ENCODE measurements at places on chromosomes 11 and 22.
A peak's percentile ranks its signal among the peaks of the same experiment; 100 is the strongest.

DNA sequence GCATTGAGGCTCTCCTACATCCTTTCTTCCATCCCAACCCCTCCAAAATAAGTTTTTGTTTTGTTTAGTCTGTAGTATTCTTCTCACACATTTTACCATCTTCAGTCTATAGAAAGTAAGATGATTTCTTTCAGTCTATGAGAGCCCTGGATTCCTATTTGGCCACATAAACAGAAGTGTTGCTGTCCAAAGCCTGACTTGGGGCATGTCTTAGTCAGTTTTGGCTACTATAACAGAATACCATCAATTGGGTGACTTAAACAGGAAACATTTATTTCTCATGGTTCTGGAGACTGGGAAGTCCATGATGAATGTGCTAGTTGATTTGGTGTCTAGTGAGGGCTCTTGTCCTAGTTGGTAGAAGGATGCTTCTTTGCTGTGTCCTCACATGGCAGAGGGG lies 146.8 kb upstream of the DDI1 start:
- no peak for DNase-seq

GRCh38 chr11:70572974-70573260 lies 174.6 kb downstream of the CTTN start:
- no peak for DNase-seq

DNA sequence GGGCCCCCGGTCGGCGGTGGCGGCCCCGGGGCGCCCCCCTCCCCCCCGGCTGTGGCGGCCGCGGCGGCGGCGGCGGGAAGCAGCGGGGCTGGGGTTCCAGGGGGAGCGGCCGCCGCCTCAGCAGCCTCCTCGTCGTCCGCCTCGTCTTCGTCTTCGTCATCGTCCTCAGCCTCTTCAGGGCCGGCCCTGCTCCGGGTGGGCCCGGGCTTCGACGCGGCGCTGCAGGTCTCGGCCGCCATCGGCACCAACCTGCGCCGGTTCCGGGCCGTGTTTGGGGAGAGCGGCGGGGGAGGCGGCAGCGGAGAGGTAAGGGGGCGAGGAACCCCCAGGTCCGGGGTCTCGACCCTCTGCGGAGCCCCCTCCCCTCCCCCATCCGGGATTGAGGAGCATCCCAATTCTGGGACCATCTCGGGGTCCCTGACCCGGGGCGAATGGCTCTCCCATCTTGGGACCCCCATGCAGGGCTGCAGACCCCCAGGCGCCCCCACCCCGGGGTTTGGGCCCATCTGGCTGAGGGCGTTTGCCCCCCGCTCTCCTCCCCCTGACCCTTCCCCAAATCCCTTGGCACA lies 431 bp downstream of the KMT2A start:
- peak; percentile 81 for DNase-seq

- DNase-seq, result no peak
These were observed 5.1 kb downstream of the FLRT1 start for GRCh38 chr11:64040684-64041322.

GRCh38 chr11:208181-208916 lies 841 bp downstream of the RIC8A start:
- peak; percentile 89 for DNase-seq

DNA sequence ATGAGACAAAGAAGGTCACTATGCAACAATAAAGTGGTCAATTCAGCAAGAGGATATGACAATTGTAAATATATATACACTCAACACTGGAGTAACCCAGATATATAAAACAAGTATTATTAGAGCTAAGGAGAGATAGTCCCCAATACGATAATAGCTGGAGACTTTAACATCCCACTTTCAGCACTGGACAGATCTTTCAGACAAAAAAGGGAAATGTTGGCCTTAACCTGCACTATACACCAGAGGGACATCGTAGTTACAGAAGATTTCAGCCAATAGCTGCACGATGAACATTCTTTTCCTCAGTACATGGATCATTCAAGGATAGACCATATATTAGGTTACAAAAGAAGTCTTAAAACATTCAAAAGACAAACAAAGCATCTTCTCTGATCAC lies 29.9 kb downstream of the PIWIL3 start:
- DNase-seq, result no peak

DNA sequence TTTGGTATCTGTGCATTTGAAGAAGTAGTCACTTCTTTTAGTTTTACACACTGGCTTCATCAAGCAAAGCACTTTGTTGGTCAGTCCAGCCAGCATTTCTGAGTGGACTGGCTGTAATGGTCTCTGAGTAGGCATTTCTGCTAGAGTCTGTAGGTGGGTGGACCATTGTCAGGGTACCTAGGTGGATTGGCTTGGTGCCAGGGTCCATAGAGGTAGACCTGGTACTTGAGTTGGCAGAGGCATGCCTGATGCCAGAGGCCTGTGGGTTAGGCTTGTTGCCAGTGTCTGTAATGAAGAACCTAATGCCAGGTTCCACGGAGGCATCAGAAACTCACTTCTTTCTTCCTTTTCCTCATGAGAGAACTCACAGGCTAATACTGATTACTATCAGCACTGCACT lies 157.9 kb upstream of the C11orf87 start:
- DNase-seq, result no peak

- DNase-seq, result peak; percentile 38
These were observed 3.3 kb downstream of the NPAT start for GRCh38 chr11:108218912-108219783.

GRCh38 chr11:82560836-82561235 lies 172.8 kb downstream of the FAM181B start:
- no peak for DNase-seq

DNA sequence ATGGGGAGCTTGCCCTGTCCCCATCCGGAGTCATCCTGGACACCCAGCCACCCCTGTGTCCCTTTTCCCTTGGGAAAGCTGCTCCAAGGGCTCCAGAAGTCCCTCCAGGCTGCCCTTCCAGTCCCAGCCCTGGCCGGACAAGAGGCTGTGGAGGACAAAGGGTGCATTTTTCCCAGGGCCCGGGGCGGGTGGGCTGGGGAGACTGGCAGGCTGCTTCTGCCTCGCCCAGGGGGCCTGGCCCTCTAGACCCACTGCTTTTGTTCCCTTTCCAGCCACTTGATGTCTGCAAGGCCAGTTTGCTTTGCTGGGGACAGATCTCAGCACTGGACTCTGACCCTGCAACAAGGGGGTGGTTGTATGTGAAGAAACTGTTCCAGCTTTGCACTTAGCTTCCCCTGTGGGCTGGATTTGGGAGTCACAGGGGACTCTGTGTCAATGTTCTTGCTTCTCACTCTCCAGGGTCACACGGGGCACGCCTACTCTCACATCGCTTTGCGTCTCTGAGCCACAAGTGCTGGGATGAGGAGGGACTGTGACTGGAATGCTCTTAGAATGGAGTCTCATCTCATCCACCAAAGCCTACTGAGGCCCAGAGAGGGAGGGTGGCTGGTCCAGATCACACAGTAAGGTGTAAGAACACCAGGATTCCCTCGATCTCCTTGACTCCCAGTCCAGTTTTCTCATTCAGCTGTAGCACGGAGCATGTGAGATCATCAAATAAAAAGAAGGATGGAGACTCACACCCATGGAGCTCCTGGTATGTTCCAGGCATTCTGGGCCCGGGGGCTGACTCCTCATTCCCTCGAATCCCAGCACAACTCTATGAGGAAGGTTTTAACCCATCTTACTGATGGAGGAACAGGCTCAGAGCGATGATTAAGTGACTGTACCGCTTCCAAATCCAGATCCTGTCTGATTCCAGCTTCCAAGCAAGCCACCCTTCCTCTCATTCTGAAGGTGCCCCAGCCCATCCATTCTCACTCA lies 59.9 kb downstream of the FBXO7 start:
- no peak for DNase-seq

DNA sequence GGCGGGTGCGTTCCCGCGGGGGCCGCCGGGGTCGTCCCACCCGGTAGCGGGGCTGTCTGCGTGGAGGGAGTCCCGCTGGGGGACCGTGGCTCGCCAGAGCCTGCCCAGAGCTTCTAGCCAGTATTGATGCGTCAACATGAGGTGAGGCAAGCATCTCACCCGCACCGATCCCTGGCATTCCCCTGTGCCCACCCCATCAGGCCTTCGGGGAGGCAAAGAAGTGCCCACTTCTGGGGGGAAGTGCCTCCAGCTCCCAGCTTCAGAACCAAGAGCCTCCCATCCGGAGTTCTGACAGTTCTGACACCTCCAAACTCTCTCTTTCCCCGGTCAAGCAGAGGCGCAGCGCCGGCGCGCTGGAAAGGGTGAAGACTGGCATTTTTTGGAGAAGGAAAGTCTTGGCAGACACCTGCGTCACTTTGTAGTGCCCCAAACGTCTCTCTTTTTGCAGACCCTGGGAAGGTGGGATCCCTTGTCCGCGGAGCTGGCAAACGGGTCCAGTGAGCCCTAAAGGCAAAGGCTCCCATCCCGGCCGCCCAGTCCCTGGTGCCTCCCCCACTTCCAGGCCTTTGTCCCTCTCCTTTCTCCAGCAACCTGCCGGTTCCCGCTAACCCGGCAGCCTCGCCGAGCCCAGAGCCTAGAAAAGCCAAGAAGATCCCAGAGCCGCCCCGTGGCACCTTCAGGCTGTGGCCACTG lies 3.2 kb upstream of the PAX6 start:
- DNase-seq, result no peak

- no peak for DNase-seq
These were observed 1.2 kb downstream of the PDGFB start for GRCh38 chr22:39243439-39244135.

DNA sequence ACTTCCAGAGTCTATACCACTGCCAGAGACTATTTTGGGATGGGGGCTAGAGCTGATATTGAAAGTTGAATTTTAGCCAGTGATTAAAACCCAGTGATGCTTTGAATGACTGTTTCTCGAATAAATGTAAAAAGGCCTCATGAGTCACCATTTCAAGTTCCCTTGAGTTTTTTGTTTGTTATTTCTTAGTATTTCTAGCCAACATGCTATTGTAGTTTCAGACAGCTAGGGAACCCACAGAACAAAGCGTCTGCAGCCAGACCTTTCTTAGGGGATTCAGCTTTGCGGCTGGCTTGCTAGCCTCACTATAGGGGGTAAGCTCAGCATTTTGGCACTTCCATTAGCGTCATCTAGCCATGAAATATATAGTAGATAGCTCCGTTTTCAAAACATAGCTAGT lies 66.5 kb downstream of the DBX1 start:
- no peak for DNase-seq

DNA sequence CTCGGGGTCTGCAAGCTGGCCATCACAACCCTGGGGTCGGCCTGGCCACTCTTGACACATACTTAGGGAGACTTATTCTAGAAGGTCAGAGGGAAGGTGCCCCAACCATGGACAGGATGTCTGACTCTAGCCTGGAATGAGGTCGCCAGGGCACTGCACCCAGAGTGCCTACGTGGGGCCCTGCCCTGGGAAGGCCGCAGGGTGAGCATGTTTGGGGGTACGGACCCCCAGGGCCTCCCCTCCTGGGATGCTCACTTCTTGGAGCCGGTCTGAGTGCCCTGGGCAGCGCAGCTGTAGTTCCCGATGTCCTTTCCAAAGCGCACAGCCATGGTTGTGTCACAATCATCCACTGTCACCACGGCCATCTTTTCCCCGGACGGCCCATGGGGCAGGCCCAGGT lies 75.8 kb downstream of the TRMU start:
- DNase-seq, result no peak

DNA sequence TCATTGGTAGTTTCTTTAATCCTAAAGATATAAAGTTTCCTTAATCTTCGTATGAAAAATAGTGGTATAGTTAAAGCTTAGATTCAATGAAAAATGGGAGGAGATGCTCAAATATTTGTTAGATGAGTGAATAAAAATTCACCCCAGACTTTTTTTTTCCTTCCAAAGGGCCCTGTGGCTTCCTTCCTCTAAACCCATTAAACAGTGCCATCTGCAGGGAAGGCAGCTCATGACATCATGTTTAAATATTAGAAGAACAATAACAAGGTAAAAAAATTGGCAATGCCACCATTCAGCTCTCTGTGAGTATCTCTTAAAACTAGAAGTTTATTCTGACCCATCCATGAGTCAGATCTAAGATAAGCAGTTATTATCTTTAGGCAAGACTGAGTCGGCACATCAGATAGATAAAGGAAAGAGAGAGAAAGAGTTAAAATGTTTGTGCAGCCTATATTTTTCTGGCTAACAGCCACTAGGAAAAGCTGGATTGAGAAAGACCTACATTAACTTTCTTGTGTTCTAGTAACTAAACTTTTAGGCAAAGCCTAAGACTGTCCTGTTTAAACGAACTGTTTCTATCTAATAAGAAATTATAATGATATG lies 19.1 kb upstream of the OOSP1 start:
- peak; percentile 44 for DNase-seq

GRCh38 chr11:68090706-68091105 lies 30.5 kb downstream of the CHKA start:
- DNase-seq, result no peak

- no peak for DNase-seq
These were observed 69.8 kb upstream of the TNRC6B start for GRCh38 chr22:40107851-40108378.

DNA sequence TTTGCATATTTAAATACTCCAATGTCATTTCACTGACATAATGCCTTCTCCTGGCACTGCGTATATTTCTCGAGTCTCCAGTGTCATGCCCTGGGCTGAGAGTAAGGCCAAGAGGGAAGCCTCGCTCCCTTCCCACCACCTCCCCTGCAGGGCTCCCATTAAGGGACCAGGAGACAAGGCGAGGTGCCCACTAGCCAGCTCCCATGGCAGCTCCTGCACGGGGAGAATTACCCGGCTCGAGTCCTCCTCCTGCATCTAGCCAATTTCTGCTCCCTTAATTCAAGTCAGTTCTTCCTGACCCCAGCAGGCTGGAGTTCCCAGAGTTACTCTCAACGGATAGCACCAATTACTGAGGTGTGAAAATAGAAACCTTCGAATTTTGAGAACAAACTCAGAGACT lies 31.9 kb downstream of the OPCML start:
- no peak for DNase-seq

DNA sequence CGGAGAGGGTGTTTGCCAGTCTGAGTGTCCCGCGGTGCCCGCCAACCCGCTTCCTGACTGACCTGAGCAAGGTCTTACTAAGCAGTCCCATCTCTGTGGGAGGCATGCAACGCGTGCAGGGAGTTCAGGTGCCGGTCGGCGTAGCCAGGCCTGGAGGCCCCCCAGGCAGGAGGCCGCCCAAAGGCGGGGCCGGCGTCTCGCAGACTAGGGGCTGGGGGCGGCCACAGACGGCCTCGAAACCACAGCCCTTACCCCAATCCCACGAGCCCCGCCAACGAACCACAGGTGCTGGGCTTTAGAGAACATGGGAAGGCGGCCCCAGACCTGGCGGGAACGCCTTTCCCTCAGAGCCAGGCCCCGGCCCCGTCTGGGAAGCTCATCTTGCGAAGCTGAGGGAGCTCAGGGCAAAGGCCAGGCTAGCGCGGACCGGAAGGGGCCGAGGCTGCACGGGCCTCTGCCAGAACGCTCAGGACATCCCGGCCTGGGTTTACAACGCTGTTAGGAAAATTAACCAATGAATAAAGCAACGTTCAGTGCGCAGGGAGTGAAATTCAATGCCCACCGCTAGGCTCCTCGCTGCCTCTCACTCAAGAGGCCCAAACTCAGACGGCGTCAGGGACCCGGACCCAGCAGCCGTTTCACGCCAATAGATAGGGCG lies 2.1 kb upstream of the MTFP1 start:
- DNase-seq, result peak; percentile 74

GRCh38 chr11:74612877-74613276 lies 20.5 kb downstream of the POLD3 start:
- no peak for DNase-seq

Data from erythroblast (primary cell).